ENCODE measurements at places on chromosomes 16 and 17.

DNA sequence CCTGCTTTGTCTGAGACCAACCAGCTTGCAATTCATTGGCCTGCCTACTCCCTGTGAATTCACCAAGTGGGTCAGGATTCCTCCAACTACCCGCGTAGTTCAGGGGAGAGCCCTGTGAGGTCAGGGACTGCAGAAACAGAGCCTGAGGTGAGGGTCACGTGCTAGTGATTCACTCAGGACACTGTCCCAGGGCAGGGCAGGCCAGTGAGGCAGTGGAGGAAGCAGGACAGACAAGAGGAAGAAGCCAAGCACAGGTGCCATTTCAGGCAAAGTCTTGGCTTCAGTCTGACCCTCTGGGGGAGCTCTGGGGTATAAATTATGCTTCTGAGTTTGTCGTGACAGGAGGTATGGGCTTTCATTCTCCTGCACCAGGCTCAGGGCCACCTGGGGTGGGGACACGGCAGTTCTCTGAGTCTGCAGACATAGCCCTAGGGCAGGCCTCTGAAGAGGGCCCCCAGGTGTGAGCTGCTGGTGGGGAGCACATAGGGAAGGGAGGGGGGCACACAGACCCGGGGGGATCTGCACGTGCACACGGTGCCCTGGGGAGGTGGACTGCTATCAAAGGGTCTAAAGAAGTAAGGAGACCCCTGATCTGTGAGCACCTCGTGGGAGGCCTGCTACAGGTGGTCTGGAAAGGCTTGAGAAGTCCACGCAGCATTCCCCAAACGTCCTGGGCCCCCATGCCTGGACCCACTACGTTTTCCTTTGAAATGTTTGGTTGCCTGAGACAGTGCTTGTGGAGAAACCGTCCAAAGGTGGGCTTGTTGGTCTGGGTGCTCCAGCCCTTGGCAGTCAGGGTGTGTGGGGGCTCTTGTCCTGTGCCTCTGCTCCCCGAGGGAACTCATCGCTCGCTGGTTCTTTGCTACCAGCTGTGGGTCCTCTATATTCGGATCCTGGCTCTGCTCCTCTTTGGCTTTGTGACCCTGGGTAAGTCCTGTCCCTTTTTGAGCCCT lies 46.4 kb downstream of the NKD1 start:
- DNase-seq = no peak

DNA sequence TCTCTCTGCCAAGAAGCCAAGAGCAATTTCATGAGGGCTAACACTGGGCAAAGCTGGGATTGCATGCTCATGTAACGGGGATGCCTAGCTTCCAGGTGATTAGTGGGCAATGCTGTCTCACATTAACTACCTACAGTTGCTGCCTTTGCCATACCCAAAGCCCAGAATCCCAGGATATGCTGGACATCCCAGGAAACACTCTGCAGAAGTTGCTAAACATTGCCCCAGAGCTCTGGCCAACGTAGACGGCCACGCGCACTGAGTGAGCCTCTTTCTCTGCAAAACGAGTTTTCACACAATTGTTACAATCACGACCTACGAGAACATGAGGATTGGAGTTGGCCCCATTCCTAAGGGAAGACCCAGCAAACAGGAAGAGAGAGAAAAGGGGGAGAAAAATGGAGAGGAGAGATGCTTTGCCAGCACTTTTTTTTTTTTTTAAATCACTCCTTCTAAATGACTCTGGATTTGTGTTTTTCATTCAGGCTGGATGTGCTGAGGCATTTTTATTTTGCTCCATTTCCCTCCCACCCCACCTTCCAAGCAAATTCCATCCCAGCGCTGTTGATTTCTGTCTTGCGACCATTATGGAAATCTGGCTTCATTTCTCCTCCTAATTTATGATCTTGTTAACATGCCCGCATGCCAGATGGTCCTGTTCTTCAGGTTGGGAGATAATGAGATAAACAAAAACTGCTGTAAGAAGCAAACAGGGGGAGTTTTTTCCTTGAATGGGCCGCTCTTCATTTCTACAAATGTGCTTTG lies 112.8 kb upstream of the DNAH9 start:
- peak; percentile 97 for DNase-seq

- DNase-seq = no peak
Observed at GRCh38 chr16:80025236-80025635, 424.7 kb upstream of the MAF start.

GRCh38 chr17:16353317-16354174 lies at the start of gene CENPV:
TSS of gene CENPV (minus strand) at chr17:16353469. CDS start at chr17:16353436, 33 bp downstream.
- DNase-seq = peak; percentile 82

DNA sequence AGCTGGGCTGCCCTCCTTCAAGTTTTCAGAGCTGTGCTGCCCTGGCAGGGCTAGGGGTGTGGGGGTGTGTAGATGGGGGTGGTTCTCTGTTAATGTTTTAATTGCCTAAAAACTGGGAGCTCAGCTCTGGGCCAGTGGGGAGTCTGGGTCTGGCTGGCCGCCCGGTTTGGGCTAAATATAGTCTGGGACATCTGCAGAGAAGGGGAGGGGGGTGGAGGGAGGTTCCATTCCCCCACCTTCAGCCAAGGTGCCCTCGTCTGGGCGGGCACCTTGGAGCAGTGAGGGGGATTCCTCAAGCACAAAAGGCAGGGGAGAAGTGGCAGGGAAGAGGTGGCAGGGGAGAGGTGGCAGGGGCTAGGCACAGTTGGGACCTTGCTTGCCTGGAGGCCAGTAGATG lies 13.0 kb downstream of the RARA start:
- peak; percentile 48 for DNase-seq

DNA sequence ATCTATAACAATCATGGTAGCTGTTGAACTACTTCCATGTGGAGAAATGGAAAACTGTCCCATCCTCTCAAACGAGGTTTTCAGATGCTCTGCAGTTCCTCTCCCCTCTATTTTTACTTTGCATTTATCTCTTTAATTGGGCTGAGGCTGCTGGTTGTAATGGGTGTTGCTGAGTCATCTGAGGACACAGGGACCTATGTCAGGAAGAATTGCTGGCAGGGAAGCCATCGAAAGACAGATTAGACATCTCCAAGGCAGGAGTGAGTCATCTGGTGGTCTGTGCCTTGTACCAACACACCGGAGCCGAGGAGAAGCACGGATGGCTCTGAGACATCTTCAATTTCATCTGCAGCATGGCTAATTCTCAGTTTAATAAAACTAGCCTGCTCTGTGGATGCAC lies 394.5 kb downstream of the GRIN2A start:
- DNase-seq = no peak

GRCh38 chr17:29322363-29322762 lies 28.4 kb upstream of the NUFIP2 start:
- DNase-seq = no peak

GRCh38 chr16:28205117-28205899 lies 6.5 kb downstream of the XPO6 start:
- no peak for DNase-seq

DNA sequence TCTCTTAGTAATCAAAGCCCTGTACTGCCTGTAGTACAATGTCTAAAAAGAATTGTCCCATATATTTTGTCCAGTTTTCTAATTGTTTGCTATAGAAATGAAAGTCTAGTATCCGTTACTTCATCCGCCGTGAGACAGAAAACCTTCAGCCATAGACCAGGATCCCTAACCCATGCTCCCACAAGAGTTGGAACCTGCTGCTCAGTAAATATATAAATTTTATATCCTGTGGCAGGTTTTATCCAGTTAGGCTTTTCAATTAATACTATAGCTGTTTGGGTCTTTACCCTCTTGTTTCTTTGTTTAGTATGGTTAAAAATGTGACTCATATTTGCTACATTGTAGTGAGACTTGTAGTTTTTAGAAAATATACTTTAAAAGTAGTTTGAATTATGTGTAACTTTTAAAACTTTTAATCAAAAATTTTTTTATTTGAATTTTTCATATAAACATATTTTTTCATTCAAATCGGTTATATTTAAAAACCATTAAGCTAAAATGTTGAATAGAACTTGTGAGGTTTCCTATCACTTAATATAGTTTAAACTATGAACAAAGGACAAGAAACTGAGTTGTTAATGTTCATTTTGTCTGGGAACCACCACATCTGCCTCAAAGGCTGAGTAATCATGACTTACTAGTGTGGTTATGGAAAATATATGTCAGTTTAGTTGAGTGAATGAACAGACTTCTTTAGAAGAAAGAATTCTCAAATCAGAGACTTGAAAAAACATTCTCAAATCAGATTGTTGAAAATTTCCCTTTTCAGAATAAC lies 54.8 kb downstream of the VMP1 start:
- DNase-seq = no peak

DNA sequence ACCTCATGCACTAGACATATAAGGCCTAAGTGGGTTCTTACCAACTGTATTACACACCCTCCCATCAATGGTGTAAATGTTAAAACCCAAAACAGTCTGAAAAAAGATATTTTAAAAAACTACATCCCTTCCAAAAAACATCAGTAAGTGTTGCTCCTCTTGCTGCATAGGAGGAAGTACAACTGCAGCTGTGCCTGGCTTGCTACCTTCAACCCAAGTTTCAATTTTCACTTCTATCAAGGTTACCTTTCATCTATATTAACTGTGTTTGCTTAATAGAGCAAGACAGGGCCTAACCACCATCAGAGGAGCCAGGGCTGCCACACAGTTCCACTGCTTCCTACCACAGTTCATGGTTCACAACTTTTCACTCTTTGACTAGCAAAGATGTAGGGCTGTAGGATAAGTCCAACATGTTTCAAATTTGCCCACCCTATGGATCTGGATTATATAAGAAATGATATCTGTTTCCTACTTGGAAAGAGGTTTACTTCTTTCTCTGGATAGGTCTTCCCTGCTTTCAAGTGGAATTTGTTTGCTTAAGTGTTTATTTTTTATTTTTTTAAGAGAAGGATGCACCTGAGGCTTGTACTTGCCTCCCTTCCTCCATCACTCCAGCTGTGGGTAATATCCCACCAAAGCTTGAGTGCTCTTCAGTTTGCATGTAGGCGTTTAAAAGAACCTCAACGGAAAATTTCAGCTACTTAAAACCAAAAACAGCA lies 56.7 kb downstream of the GRB7 start:
- no peak for DNase-seq

DNA sequence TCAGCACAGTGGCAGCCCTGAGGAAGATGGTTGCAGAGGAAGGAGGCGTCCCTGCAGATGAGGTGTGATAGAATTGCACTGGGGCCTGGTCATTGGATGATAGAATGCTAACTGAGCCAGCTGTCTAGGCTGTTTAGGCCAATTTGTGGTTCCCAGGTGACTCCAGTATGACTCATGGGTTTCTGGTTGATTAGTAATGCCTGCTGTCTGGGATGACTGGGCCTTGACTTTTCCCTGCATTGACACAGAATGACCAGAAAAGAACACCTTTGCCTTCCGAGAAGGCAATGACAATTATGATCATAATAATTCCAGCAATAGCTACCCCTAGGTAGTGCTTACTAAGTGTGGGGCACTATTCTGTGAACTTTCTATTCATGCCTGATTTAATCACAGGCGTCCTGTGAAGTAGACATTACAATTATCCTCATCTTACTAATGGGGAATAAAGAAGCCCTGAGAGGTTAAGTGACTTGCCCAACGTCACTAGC lies 31.5 kb downstream of the USP43 start:
- no peak for DNase-seq

DNA sequence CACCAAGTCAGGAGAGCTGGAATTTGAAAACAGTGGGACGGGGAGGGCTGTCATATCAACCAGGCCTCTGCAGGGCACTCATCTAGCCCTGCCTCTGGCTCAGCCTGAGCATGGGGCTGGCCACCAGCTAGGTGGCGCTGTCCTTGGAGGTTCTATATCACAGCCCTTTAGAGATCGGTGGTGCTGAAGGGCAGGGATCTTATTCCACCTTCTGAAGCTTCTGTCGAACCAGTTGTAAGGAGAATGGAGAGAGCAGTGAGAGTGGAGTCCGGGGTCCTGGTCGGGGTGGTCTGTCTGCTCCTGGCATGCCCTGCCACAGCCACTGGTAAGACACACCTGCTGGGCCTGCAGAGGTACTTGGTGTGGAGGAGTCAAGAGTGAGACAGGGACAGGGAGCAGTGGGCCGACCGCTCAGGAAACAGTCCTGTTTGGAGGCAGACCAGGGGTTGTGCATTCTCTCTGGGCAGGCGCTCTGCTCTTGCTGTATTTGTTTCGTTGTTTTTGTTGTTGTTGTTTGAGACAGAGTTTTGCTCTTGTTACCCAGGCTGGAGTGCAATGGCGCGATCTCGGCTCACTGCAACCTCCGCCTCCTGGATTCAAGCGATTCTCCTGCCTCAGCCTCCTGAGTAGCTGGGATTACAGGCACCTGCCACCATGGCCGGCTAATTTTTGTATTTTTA lies at the start of gene CES3:
CES3 (plus strand) TSS at position 202 of the 680 bp plus-strand sequence; CDS start at position 244, 42 bp downstream.
- peak; percentile 27 for DNase-seq

DNA sequence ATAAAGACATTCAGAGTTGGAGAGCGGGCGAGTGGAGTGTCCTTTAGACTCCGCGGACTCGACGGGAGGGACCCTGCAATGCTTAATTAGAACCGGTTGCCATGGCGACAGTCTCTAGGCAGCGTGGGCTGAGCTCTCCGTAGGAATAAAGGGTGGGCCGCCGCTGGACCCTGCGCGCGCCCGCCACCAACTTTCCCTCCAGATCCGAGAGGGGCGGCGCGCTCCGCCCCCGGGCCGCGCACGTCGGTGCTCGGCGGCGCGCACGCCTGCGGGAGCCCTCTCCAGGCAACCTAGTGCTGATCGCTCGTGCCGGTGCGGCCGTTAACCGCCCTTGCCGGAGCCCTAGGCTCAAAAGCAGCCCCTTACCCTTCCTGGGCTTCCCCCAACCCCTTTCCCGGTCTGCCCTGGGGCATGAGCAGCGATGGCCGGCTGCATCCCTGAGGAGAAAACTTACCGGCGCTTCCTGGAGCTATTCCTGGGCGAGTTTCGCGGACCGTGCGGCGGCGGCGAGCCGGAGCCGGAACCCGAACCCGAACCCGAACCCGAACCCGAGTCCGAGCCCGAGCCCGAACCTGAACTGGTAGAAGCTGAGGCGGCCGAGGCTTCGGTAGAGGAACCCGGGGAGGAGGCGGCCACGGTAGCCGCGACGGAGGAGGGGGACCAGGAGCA lies at the start of gene PPM1E:
PPM1E (plus strand) TSS at position 278 of the 669 bp plus-strand sequence.
- DNase-seq = peak; percentile 99

DNA sequence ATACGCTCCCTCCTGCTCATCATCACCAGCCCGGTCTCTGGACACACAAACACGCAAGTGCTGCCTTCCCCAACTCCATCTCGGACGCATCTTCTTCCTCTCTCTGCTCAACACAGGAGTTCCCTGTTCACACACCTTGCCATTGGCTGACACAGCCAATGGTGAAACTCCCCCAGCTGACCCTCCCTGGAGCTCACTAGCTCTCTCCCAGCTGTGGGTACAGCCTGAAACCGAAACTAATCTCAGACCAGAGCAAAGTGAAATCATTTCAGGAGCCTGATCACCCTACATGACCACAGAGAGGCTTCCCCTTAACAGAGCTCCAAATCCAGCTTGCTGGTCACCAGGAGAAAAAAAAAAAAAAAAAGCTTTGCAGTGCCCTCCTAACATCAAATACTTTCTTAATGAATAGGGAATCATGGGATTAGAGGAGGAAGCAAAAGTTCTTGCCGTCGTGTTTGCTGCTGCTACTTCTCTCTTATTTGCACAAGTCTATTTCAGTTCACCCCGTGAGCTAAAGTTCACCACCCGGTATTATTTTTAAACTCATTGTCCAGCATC lies 8.3 kb downstream of the CUEDC1 start:
- no peak for DNase-seq

DNA sequence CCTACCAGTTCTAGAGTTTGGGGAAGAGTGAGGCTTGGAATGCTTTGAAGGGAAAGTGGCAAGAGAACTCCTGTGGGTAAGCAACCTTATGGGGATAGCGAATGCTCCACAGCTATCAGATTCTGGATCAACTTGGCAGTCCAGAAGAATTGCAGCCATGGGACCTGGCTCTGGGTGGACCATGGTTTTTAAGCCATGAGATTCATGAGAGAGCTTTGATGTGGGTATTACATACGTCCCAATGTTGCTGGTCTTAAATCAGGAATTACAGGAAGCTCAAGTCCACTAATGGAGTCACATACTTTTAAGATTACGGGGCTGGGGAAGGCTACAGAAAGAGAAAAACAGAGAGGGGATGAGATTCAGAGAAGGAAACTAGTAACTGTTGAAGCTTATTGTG lies 142.5 kb upstream of the ELAC2 start:
- no peak for DNase-seq
